A549 treated with CORT108297 at 1 μM for 4 hours (cell line): ENCODE measurements at places on chromosomes 16 and 17. TPM values are rescaled to one million over a fixed set of nuclear protein-coding genes. Genes with fewer than 3 reads are reported as not detected.

The TPPP3 gene
- 8.5 to 14.6 TPM (median 13.3 TPM) in 5 replicates for total RNA-seq

The NPB gene
- total RNA-seq = 0.51 to 0.77 TPM (median 0.61 TPM) in 5 replicates

The GLIS2 gene
- 22.3 to 35.4 TPM (median 32.7 TPM) in 5 replicates for total RNA-seq

The ARSG gene
- 1.1 to 2.5 TPM (median 1.6 TPM) in 5 replicates for total RNA-seq

The KRTAP2-1 gene
- total RNA-seq = not detected in 5 replicates

The SLC26A11 gene
- 12.2 to 18.4 TPM (median 15.9 TPM) in 5 replicates for total RNA-seq

The PDILT gene
- total RNA-seq = not detected in 5 replicates

The ASPHD1 gene
- total RNA-seq = 16.3 to 30.7 TPM (median 27.0 TPM) in 5 replicates

The KRT14 gene
- 0.08 to 0.34 TPM (median 0.13 TPM) in 3 of 5 replicates, not detected in the others for total RNA-seq

The PIGQ gene
- total RNA-seq = 29.7 to 46.5 TPM (median 42.0 TPM) in 5 replicates

The TBC1D3H gene
- total RNA-seq = not detected in 5 replicates

The MYO15B gene
- total RNA-seq = 35.6 to 63.8 TPM (median 60.1 TPM) in 5 replicates

The ASPA gene
- not detected in 5 replicates for total RNA-seq

The FOXN1 gene
- total RNA-seq = 0.02 to 0.06 TPM (median 0.04 TPM) in 4 of 5 replicates, not detected in the other

The ZNF750 gene
- total RNA-seq = not detected in 5 replicates

The FSCN2 gene
- 0.84 to 1.6 TPM (median 1.2 TPM) in 5 replicates for total RNA-seq

The PPM1E gene
- total RNA-seq = 0.06 to 0.08 TPM (median 0.07 TPM) in 5 replicates

The SYCE1L gene
- 3.8 to 9.0 TPM (median 8.4 TPM) in 5 replicates for total RNA-seq

The ATP2A1 gene
- total RNA-seq = 1.4 to 3.6 TPM (median 2.4 TPM) in 5 replicates

The IGF2BP1 gene
- 51.3 to 86.3 TPM (median 76.5 TPM) in 5 replicates for total RNA-seq

The DNAH2 gene
- 0.01 to 0.05 TPM (median 0.01 TPM) in 3 of 5 replicates, not detected in the others for total RNA-seq
